ENCODE measurements at places on chromosomes 11 and 22.

- no peak for DNase-seq
Observed at GRCh38 chr11:82734120-82734479, 436 bp upstream of the FAM181B start.

DNA sequence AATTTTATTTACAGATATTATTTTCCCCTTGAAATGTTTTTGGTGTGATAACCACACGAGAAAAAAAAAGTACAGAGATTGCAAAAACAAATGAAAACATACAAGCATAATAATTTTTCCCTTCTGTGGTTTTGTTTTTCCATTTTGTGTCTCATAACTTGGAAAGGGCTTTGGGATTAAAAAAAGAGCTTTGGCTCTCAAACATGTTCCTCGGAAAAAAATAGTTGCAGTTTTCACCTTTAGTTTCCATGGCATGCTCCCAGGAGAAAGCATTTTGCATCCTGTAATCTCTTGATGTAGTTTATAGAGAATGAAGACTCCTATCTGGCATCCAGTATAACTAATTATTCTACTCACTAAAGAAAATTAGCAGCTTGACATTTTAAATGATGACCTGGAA is 362.1 kb upstream of the PDGFD start:
- DNase-seq: no peak

GRCh38 chr11:76588455-76589325 is 81.9 kb downstream of the LRRC32 start:
- peak; percentile 71 for DNase-seq

- no peak for DNase-seq
Observed at GRCh38 chr11:103730131-103730940, 306.1 kb upstream of the DDI1 start.

- DNase-seq: no peak
Observed at GRCh38 chr11:41320653-41321052, 138.8 kb downstream of the LRRC4C start.

- DNase-seq: peak; percentile 42
Observed at GRCh38 chr11:59186130-59186594, 14.2 kb downstream of the DTX4 start.

DNA sequence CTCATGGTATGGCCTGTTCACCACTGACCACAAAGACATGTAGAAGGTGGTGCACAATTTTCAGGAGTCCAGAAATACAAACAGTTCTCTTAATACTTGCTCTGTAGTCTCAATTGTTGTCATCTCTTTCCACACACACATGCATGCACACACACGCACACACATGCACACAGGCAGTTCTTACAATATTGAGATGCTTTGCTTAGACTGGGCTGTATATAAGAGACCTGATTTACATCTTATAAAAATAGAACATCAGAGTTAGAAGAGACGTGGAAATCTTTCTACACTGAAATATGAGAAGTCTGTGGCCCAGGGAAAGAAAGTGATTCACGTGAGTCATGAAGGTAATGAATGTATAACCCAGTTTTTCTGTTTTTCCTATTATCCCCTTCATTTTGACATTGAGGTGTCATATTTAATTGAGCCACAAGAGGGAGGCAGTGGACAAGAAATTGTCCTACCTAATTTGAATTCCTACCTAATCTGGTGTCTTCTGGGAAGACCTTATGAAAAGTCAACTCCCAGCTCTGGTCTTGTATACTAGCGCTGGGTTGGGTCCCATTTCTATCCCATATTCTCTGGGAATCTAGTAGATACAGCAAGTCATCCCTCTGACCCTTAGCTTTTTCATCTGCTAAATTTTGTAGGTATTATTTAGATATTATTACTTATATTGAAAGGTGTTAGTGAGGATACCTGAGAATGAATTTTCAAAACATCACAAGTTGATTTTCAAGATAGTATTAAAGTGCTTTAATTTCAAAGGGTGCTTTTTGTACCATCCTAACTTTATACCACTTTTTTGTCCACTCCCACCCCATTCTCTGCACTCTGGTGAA is 14.9 kb upstream of the MS4A4A start:
- DNase-seq: no peak

- DNase-seq: no peak
Observed at GRCh38 chr11:96098511-96099241, 174.8 kb upstream of the MTMR2 start.

DNA sequence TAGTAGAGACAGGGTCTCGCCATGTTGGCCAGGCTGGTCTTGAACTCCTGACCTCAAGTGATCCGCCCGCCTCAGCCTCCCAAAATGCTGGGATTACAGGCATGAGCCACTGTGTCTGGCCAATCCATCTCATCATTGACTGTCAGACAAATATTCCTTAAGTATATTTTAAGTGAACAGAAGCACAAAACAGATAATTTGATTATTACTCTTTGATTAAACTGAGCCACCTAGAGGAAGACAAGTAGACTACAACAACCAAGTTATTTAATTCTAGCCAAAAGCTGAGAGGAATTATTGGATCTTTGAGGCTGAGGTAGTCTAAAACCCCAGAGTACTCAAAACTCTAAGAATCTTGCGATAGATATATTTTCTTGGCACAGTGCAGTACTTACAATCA is 1.2 kb downstream of the ACRV1 start:
- no peak for DNase-seq

DNA sequence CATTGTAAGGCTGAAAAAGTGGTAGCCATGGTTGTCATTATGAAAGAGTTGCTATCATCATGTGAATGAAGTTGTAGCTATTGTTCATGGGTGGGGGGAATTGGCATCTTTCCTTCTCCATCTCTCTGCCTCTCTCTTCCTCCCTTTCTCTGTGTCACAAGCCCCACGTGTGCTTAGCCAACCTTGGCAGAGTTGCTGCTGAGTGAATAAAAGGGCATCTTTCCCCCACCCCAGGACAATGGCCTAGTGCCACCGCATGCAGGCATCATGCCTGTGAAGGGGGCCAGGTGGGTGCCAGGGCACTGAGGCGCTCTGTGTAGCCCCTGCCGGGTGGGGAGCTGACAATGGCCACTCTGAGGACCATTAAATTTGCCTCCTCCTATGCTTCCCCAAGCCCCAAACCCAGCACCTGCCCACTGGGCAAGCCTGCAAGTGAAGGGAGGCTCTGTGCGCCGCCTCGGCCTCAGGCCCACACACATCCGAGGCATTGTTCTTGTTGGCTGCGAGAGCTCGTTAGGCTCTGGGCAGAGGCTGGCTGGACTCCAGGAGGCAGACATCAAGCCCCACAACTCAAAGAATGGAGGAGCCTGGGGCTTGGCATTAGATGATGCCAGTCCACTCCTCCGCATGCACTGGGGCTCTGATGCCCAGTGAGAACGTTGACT is 103.9 kb downstream of the SEZ6L start:
- no peak for DNase-seq

DNA sequence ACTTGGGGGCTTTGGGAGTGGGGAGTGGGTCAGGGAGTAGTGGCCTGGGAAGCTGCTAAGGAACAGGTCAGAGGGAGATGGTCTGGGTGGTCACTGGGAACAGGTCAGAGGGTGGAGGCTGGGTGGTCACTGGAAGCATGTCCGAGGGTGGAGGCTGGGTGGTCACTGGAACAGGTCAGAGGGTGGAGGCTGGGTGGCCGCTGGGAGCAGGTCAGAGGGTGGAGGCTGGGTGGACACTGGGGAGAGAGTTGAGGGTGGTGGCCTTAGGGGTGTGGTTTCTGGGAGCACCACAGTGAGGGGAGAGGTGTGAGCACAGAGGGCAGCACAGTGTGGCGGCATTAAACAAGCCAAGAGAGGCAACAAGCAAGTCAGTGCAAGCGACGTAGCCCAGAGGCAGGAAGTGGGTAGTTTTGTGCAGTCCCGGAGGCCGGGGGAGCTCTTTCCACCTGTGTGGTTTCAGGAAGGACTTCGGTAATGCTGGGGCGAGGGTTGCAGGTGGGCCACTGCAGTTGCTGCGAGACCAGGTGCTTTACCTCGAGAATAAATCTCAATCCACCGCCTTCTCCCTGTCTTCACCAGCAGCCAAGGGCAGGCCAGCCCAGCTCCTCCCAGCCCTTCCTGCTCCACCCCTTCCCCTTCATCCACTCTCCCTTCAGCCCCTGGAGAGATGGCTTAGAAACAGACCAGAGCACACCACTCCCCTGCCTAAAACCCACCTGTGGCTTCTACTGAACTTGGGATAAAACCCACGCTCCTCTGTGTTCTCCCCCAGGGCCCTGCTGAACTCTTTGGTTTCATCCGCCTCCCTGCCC is 3.2 kb upstream of the CACNA1I start:
- peak; percentile 18 for DNase-seq

GRCh38 chr11:18927550-18928322 is 11.5 kb downstream of the MRGPRX1 start:
- no peak for DNase-seq

DNA sequence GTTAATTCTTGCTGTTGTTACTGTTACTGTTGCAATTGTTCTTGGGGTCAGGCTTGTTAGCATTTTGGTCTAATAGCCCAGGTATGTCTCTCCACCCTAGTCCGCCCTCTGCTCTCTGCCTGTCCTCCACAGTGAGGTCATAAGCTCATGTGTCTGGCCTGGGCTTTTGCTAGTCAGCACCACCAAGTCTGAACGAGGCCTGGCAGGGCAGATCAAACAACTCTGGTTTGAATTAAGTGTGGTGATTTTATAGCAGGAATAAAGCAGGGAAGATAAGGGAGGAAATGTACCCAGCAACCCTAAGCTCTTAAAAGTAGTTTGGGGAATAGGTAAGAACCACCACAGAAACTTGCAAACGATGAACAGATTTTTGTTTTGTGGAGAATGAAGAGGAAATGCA is 98.7 kb downstream of the ABTB2 start:
- DNase-seq: no peak

DNA sequence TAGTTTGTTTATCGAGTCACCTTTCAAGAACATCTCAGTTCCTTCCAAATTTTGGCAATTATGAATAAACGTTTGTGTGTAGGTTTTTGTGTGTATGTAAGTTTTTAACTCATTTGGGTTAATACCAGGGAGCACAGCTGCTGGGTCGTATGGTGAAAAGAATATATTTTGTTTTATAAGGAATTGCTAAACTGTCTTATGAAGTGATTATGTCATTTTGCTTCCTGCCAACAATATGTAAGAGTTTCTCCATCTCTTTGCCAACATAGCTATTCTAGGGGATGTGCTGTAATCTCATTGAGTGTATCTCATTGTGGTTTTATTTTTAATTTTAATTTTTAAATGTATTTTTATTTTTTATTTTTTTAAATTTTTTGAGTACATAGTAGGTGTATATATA is 27.3 kb downstream of the BCL2L13 start:
- no peak for DNase-seq

DNA sequence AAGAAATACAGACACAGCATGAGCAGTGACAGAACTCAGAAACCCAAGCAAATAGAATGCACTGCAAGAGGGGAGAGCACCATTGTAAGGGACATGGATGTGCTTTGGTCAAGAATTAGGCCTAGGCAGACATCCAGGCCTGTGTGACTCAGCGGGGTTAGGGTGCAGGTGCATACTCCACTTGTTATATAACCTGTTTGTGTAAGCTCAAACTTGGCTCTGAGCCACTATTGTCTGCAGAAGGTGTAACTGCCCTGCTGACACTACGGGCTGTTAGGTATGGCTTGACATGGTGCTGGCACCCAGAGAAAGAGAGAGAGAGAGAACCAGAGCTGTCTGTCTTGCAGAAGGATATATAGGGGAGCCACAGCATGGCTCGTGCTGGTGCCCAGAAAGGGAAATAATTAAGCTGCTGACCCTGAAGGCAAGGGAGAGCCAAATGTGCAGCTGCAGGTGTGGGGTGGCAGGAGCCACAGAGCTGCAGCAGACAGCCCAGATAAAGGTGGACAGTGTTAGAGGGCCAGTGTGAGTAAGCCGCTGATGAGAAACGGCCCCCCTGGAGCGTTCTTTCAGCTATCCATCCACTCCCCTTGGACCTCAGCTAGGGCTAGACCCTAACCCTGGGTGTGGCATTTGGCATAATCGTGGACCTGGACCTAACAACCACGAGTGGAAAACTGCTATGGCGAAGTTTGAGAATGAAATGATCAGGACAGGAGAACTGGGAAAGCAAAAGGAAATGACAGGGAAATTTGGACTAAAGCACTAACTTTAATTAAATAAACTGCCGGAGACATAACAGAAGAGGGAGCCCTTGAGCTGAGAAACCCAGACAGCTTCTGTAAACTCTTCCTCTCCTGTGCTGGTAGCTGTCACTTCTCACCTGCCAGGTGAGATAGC is 253.0 kb upstream of the CCDC179 start:
- no peak for DNase-seq

- no peak for DNase-seq
Observed at GRCh38 chr11:44147751-44148150, 52.3 kb downstream of the EXT2 start.

DNA sequence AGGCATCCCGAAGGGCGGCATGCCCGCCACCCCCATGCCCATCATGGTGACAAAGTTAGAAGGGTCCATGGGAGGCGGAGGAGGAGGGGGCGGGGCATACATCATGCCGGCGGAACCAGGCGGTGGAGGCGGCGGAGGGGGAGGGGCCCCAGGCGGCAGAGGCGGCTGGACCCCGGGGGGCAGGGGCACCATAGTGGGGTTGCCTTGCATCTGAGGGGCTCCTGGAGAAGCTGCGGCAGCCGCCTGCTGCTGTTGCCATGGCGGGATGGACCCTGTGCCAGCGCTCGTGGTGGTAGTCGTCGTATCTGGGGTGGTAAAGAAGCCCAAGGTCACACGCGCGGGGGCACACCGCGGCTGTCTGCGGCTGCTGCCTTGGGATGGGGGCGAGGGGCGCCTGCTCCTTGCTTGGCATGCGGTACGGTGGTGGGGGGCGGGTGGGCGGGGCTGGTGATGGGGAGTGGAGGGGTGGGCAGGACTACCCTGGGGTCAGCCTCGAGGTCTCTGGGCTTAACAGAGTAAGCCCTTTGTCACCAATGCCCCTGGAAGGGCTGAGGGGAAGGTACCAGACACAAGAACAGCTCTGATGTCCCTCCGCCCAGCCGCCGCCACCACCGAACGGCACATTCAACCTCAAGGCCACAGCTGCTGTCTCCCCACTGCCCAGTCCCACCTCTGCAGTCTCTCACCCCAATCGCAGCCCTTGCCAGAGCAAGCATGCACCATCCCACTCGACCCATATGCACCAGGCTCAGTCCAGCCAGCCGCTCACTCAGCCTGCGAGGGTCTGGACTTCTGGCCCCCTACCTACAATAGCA is 6.3 kb upstream of the PYGM start:
- no peak for DNase-seq

DNA sequence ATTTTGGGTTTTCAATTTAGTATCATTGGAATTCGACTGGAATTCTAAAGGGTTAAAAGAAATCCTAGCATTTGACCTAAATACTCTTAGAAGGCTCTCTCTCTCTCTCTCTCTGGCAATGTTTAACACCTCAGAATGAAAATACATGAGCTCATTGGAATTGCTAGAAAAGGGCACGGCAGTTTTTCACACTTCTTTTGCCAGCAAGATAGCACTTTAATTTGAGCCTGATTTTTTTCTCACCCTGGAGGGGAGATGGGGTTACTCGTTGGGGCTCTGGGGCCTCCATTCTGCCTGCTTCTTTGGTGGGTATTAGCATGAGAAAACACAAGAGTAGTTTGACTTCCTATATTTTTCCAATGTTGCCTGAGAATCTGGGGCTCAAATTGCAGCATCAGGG is 22.8 kb upstream of the CLMP start:
- DNase-seq: no peak
